Right ventricle myocardium inferior (tissue), 1 donor: ENCODE measurements at places on chromosomes 16 and 17.
A peak's percentile ranks its signal among the peaks of the same experiment; 100 is the strongest.

GRCh38 chr16:59878479-59878878 lies 1144.4 kb upstream of the GOT2 start:
- no peak for DNase-seq

- DNase-seq = no peak
Observed at GRCh38 chr17:22512506-22512905, 820.2 kb downstream of the KCNJ18 start.

- no peak for DNase-seq
Observed at GRCh38 chr16:65961476-65962143, 404.9 kb upstream of the CDH5 start.

DNA sequence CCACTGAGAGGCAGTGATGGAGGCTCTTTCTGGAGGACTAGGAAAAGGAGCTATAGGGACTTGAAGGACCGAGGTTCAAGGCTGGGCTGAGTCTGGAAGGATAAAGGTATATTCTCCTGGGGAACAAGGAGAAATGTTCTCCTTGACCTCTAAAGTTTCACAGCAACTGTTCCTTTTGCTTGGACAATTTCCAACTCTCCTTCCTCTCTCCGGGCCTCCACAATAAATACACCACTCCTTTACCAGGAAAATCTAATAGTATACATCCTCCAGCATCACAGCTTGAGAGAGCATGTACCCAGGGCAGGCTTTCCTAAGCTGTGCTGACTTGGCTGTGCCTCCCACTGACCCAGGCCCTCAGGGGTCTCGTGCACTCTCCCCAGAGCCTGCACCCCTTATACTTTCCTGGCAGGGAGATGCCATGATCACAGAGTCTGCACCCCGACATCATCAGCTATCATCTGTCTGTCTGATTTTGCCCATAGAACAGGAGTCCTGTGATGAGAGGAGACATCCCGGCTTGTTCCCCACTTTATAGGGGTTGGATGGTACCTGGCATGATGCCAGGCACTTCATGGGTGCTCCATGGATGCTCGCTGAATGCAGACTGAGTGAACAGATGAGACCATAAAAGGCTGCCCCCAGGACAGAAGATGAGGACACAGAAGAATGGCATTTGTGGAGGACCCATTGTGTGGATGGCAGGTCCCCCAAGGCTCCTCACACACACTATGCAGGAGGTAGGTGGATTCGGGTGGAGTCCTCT lies 582.6 kb upstream of the CDH5 start:
- DNase-seq = no peak

GRCh38 chr16:3646348-3646920 lies 8.1 kb upstream of the DNASE1 start:
- no peak for DNase-seq

GRCh38 chr17:78168903-78169793 lies 767 bp downstream of the SYNGR2 start:
- DNase-seq = no peak

GRCh38 chr17:16328997-16329396 lies 24.3 kb downstream of the CENPV start:
- no peak for DNase-seq

DNA sequence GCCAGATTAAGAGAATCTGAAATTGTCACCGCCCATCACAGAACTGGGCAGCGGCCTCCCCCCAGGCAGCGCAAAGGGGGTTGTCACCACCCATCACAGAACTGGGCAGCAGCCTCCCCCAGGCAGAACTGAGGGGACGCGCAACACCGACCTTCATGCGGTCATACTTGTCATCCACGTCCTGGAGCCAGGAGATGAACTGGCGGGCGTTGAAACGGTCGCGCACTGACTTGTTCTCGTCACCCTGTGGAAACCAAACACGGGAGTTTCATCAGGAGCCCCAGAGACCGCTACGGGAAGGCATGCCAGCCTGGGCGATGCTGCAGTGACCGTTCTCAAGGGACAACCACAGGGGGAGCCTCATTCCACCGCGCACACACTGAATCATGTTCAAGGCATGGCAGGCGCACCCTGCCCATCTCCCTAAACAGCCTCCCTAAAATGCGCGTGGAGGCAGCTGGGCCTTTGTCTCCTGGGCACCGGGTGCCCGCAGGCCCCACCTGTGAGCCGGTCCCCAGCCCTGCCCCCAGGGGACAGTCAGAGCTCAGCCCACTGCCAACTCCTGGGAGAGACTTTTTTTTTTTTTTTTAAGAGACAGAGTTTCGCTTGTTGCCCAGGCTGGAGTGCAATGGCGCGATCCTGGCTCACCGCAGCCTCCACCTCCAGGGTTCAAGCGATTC lies 53.3 kb downstream of the ZNF778 start:
- peak; percentile 32 for DNase-seq

DNA sequence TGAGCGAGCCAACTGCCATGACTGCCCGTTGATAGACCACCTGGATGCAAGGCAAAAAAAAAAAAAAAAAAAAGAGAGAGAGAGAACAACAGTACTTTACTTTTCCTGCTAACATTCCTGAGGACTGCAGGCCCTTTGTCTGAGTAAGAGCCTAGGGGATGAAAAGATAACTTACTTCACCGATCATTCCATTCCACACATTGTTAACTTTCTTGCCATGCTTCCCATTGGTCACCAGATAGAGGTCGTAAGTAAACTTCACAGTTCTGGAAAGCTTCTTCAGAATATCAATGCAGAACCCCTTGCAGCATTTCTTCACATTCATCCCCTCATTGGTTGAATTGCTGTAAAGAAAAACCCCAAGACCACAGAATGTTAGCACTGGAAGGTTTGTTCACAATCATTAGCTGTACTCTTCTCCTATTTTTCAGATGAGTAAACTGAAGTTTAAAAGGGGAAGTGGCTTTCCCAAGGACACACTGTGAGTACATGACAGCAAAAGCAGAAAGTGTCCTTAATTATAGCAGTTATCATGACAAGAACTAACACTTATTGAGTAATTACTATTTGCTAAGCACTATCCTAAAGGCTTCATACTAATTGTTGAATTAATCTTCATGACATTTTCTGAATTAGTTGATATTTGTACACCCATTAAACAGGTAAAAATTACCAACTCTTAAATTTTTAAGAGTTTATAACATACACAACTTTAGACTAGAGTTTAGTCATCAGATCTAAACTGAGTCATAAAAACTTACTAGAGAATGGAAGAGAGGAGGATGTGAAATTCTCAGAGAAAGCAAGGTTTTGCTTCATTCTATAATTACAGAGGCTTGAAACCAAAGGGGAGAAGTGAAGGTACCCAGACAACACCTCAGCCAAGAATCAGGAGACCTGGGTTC lies 341.2 kb downstream of the GRIN2A start:
- DNase-seq = no peak

DNA sequence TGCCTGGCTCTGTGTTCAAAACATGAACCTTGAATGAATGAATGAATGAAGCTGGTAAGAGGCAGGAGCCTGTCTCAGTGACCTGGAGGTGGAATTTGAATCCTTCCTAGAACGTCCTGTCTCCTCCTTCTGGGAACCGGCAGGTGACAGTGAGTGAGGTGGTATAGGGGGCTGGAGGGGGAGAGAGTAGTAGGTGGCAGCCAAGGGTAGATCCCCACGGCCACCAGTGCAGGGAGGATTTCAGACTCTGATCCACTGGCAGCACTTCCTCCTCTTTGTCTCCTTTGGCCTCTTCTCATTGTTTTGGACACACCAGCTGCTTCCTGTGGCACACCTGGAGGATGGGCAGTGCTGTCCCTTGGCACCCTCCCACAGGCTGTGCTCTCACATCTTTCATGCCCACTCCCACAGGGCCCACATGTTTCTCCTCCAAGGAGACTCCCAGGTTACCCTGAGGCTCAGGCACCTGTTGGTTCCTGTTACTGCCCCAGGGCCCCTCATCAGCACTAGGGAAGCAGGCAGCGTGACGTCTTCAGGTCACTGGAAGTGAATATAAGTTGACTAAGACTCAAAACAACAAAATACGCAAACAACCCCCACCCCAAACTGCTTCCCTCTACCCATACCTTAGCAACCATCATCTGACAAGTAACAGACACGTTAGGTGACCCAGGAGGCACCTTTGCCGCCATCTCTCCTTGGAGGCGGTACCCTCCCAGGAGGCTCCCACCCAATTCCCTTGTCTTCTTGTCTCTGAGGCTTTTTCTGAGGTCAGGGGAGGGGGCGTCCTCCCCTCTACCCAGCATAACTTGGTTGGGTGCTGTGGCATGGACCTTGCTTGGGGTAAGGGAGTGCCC lies 84.6 kb downstream of the N4BP1 start:
- DNase-seq = no peak

DNA sequence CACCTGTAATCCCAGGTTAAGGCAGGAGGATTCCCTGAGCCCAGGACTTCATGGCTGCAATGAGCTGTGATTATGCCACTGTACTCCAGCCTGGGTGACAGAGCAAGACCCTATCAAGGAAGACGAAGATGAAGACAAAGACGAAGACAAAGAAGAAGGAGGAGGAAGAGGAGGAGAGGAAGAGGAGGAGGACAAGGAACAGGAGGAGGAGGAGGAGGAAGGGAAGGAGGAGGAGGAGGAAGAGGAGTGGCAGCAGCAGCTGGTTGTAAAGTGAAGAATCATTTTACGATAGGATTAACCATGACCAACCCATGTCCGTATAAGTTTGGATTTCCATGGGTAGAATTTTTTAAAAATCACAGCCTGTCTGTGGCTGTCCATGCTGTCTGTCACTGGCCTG lies 316.8 kb upstream of the TNRC6C start:
- DNase-seq = no peak

DNA sequence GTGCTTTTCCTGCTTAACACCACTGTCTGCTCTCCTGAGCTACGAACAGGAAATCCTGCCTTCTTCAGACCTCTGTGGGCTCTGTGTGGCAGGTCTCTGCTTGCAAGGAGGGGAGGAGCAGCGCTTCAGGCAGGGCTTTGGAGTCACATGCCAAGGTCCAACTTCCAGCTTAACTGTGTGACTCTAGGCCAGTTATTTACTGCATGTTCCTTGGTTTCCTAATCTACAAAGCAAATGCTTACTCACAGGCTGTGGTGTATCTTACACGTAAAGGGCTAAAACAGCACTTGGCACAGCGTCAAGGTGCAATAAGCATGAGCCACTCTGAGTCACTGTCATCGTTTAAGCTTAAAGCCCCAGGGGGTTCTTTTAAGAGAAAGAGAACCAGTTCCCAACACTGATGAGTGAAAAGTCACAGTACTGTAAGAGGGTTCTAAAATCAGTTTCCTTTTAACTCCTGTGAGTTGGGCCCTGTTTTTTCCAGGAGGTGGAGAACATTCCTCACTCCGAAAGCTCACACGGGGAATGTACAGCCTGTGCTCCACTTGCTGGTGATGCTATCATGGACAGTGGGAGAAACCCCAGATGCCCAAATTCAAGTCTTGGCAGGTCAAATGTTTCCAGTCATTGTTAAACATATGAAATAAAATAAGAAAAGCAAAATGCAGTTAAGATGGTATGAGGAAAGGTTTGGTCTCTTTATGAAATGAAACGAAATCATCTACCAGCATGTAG lies 54.1 kb upstream of the BCAR1 start:
- no peak for DNase-seq

- DNase-seq = no peak
Observed at GRCh38 chr17:49872754-49873377, 25.0 kb upstream of the TAC4 start.

- DNase-seq = no peak
Observed at GRCh38 chr17:35584061-35584460, 3.1 kb upstream of the AP2B1 start.

GRCh38 chr17:37844158-37844976 lies 79.8 kb upstream of the TBC1D3K start:
- DNase-seq = peak; percentile 74

DNA sequence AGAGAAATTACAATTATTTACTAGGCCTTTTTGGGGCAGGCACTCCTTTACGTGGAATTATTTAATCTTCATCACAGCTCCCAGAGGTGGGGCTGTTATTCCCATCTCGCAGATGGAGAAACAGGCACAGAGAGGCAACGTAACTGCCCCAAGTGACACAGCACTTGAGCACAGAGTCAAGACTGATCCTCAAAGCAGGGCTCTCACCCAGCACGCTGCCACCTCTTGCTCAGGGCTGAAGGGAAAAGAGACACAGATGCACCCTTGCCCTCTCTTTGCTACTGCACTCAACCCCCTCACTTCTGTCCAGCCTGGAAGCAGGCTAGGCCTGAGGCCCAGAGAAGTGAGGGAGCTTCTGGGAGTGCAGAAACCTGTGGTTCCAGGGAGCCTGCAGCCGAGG lies 4.4 kb downstream of the ADAM11 start:
- peak; percentile 33 for DNase-seq

GRCh38 chr17:15122857-15123256 lies 142.3 kb downstream of the PMP22 start:
- no peak for DNase-seq
